ENCODE measurements at places on chromosomes 16 and 17.

DNA sequence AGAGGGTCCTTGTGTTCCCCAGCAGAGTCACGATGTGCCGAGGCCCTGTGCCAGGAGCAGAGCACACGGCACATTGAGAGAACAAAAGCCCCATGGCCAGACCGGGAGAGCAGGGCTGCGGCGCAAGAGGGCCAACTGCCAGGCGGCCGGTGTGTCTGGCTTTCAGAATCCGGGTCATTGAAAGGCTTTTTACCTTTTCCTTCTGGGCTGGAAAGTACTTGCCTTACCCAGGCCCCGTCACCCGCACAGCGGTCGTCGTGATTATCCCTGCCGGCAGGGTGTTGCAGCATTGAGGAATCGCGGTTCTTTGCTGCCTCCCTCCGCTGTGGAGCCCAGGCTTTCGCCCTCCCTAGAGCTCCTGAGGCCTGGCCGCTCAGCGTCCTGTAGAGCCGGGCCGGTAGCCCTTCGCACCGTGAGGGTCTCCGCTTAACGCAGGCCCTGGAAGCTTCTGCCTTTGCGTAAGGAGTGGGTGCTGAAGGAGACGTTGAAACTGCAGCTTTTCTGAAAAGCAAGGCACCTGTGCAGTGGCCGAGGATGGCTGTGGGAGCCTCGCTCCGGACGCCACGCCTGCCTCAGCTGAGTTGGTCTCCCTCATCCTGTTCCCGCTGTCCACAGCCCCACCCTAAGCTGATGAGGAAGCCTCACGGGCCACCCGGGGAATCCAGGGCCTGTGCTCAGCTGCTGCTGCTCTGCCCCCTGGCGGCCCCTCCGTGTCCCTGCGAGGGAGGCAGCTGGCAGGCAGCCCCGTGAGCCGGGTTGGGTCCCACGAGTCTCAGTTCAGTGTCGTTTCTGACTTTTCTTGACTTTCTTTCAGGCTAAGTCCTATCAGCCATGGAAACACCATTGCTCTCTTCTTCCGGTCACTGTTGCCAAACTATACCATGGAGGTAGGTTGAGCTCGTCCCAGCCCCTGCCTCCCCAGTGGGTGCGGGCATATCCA, 8.6 kb upstream of the MC1R start:
- peak; percentile 85 for DNase-seq

DNA sequence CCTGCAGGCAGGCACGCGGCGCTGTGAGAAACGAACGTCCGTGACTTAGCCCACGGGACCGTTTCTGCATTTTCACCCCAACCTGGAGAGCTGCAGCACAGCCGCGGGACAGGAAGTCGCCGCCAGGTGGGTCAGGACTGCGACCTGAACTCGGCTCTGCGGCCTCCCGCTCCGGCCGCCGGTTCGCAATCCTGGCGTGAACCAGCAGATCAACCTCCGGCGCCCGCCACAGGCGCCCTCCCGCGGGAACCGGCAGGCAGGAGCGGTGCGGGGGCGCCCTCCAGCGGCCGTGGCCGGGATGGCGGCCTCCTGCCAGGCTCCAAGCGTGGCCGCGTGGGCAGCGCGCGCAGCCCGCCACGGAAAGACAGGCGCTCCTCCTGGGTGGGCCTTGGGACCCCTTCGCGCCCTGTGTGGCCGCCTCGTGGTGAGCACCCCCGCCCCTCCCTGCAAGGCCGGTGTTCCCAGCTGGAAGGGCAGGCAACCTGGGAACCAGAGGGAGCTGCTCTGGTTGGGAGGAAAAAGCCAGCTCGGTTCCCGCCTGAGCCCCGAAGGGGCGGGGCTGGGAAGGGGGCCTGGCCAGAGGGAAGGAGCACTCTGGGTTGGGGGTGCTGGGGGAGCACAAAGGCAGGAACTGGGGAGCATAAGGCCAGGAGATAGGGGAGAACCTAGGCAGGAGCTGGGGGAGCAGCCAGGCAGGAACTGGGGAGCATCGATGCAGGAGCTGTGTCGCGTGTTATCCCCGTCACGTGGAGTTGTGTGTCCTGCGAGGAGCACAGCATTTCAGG, 28.2 kb downstream of the ACTG1 start:
- DNase-seq = peak; percentile 93

DNA sequence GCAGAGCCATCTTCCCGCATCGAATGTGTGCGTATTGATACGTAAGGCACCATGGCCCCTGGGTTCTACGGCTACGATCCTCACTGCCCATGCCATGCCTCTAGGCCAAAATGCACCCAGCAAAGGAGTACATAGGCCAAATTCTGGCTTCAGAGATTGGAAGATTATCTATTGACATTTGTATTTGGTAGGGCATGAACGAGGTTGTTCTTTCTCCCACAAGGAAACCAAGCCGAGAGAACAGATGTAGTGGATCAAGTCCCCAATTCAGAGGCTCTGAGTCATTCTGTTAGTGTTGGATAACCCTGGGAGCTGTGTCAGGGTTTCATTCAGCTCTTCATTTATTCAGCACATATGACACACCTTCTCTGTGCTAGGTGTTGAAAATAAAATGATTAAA, 36.5 kb downstream of the HOXB1 start:
- DNase-seq = no peak

- DNase-seq = no peak
These were observed 173.2 kb downstream of the LGALS9B start for GRCh38 chr17:20294120-20294519.

- DNase-seq = no peak
These were observed 42.6 kb downstream of the TRARG1 start for GRCh38 chr17:1322014-1322428.

- no peak for DNase-seq
These were observed 84.5 kb downstream of the MRM3 start for GRCh38 chr17:866568-867103.

DNA sequence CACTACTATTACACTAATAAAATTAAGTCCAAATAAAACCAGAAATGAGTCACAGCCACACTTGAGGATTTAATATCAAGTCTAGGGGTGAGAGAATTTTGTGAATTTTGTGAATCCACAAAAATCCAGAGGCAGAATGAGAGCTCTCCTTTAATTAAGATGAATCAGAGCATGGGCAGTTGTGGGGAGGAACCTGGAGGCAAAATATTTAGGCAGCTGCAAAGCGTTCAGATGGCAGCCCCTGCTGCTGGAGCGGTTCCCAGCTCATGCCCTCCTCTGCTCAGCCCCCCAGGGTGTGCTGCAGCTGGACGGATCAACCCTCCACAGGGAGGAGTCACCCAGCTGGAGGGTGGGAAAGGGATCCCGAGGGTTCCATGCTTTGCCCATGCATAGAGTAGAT, 43.4 kb upstream of the IRX6 start:
- DNase-seq = no peak

DNA sequence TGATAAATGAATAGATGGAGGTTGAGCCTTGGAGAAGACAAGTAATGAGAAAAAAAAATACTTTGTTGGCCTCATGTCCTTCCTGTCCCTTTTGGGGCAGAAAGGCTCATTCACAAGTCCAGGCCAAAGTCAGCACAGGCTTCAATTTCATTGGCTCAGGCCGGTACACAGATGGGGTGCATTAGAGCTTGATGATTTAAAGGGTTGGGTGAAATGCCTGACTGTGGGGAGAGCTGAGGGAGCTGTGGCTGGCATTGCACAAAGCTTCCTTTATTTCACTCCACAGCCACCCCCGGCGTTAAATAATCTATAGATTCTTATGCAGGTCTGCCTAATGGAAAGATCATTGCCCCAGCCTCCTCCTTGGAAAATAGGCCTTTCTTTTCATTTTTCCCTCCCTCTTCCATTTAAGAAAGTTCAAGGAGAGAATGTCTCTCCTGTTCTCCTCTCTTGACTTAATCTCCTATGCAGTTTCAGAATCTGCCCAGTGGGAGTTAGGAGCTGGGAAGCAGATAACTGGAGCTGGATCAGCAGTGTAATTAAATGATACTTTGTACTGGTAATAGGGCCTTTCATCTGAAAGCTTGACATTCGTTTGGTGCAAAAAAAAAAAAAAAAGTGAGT, 24.4 kb downstream of the YPEL2 start:
- DNase-seq = no peak

DNA sequence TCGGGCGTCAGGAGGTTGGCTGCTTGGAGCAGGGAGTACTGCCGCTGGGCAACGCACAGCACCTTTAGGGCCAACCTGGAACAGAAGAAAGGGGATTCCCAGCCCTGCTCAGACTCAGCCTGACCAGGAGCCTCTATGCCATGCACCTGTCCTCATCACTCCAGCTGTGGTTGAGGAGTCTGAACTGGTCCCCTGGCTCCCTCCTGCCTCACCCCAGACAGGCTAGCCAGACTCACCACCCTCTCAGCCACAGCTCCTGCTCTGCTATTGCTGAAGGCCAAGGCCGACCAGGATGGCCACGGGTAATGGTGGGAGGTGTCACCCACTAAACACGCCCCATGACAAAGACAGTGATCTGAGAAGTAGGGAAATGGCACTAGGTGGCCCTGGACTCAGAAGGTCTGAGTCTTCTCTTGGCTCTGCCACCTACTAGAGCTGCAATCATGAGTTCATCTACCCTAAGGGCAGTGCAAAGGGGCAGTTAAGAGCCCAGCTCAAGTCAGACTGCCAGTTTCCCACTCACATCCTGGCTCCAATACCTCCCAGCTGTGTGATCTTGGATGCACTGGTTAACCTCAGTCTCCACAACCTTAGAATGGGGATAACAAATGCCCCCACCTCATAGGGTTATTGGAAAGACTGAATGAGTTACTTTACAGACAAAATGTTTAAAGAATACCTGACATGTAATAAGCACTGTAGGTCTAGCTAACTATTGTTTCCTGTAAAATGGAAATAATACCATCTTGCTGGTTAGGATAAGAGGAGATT, 13.8 kb upstream of the GFAP start:
- DNase-seq = no peak

DNA sequence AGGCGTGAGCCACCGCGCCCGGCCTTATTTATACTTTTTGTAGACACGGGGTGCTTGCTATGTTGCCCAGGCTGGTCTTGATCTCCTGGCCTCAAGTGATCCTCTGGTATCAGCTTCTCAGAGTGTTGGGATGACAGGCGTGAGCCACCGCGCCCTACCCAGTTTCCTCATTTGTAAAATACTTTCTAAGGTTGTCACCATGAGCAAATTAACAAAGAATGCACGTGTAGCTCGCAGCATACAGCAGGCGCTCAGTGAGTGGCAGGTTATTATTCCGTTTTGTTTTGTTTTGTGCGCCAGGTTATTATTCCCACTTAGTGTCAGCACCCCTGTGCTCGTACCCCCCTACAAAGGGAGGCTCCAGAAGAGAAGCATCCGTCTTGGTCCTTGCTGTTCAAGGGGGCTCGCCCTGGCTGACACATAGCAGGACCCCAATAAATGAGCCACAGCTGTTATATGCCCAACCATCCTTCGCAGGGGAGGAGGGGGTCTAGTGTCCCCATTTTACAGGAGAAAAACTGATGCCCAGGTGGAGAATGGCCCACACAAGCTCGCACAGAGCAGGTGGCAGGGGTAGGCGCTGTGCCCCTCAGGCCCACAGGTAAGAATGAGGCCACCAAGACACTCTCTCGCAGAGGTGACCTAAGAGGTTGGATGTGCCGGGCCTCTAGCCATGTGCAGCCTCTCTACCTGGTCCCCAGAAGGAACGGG, 686 bp upstream of the MIEF2 start:
- no peak for DNase-seq

DNA sequence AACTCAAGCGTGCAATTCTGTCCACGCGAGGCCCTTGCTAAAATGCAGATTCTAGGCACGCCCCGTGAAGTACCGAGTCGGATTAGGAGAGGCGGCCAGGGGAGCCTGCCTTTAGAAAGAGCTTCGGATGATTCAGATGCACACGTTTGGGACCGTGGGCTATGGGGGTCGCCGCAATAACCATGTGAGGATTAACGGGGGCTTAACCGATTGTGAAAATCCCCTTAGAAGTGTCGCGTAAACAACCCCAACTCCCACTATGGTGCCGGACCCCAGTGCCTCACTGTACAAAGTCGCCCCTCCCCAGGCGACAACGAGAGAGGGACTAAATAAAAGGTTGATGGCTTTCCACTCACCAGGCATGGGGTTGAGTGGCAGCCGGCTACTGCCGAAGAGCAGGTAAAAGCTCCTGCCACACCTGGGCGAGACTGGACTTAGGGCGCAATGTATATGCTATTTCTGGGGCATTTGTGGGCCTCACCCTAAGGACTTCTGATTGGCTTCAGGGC, 635 bp upstream of the SP2 start:
- no peak for DNase-seq

GRCh38 chr16:50742576-50743200, 802 bp downstream of the CYLD start:
- DNase-seq = peak; percentile 40

DNA sequence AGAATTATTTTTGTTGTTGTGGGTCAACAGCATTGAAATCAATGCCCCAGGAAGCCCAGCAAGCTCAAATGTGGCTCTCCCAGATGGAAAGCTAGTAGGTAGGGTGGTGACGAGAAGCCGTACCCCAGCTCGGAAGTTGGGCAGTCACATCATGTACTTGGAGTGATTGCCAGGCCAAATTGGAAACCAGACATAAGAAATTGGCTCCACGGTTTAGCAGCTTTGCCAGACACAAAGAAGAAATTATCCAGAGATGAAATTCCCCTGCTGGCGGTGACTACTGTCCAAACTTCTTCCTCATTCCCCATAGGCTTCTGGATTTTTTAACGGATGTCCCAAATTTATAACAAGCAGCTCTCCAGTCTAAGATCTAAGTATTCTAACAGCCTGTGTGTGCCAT, 95.9 kb downstream of the OR1D5 start:
- DNase-seq = no peak

- DNase-seq = peak; percentile 73
These were observed 9.2 kb downstream of the FSCN2 start for GRCh38 chr17:81537343-81537855.

GRCh38 chr16:50227120-50227519, 39.2 kb upstream of the ADCY7 start:
- DNase-seq = no peak
